ENCODE measurements at places on chromosomes 11 and 22. TPM values are rescaled to one million over a fixed set of nuclear protein-coding genes. Genes with fewer than 3 reads are reported as not detected.
A peak's percentile ranks its signal among the peaks of the same experiment; 100 is the strongest.

- no peak overlapping the region for H3K27ac ChIP-seq
- H3K27me3 ChIP-seq, result peaks cover 8% of the 10 kb centered on the region
- H3K36me3 ChIP-seq, result no peaks in the 10 kb centered on the region
- H3K4me1 ChIP-seq, result no peaks in the 10 kb centered on the region
- DNase-seq, result no peak
These were observed 104.2 kb upstream of the DRD2 start for GRCh38 chr11:113579292-113579940.

DNA sequence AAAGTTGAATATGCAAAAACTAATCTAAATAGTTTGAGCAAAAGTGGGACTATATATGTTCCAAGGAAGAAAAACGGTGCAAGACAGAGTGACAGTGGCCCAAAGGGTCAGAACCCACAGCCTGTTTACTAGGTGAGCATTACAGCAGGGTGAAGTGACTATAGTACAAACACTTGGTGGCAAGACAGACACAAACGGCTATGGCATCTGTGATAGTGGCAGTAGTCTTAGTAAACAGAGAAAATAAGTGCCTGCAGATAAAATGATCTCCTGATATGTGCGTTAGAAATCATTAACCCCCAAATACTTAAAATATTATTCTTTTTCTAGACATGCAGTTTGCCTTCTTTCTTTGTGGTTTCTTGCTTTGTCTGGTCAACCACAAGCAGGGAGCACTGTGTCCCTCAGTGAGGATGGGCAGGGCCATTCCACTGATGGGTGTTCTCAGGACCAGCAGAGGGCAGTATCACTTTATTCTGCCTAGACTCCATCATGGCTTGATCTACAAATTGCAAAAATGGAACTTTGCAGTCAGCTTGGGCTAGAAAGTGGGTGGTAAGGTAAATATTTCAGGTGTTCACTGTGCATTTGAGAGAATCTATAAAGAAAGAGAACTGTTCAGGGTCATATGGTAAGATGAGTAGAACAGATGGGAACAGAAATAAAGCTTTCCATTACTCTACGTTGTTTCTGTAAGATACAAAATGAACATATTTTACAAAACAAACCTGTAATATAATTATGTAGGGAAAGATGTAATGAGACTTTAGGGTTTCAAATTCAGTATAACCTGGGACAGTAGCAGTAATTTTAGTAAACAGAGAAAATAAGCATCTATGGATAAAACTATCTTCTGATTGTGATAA, 198.2 kb downstream of the SWAP70 start:
- no peaks in the 10 kb centered on the region for H3K36me3 ChIP-seq
- DNase-seq, result peak; percentile 71
- H3K4me3 ChIP-seq, result no peak overlapping the region

DNA sequence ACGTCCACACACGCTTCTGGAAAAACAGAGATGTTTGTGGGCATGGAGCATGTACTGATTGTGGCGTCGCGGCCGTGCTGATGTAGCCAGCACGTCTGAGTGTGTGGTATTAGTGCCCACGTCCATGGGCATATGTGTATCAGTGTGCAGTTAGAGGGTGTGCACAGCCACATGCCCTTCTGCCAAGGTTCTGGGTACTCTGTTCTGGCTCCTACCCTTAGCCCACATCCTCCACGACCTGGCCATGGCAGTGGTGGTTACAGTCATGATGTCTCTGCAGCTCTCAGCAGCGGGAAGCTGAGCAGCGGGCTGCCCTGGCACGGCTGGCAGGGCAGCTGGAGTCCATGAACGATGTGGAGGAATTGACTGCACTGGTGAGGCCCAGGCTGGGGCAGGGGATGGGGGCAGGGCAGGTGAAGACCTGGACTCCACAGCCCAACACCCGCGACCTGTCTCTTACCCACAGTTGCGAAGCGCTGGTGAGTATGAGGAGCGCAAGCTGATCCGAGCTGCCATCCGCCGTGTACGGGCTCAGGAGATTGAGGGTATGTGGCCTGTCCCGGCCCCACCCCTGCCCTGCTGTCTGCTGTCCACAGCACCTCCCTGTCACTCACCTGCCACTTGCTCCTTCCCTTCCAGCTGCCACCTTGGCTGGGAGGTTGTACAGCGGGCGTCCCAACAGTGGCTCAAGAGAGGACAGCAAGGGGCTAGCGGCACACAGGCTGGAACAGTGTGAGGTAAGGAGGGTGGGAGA, 7.3 kb downstream of the SMTN start:
- H3K4me1 ChIP-seq, result peaks cover 7% of the 10 kb centered on the region
- peaks cover 3% of the 10 kb centered on the region for H3K36me3 ChIP-seq
- no peak overlapping the region for H3K27ac ChIP-seq
- H3K27me3 ChIP-seq, result no peaks in the 10 kb centered on the region

- peak overlapping the region; percentile 78 for H3K4me3 ChIP-seq
- no peak overlapping the region for H3K27ac ChIP-seq
- H3K27me3 ChIP-seq, result peaks cover 30% of the 10 kb centered on the region
These were observed 7.1 kb upstream of the FLI1 start for GRCh38 chr11:128686745-128687177.

DNA sequence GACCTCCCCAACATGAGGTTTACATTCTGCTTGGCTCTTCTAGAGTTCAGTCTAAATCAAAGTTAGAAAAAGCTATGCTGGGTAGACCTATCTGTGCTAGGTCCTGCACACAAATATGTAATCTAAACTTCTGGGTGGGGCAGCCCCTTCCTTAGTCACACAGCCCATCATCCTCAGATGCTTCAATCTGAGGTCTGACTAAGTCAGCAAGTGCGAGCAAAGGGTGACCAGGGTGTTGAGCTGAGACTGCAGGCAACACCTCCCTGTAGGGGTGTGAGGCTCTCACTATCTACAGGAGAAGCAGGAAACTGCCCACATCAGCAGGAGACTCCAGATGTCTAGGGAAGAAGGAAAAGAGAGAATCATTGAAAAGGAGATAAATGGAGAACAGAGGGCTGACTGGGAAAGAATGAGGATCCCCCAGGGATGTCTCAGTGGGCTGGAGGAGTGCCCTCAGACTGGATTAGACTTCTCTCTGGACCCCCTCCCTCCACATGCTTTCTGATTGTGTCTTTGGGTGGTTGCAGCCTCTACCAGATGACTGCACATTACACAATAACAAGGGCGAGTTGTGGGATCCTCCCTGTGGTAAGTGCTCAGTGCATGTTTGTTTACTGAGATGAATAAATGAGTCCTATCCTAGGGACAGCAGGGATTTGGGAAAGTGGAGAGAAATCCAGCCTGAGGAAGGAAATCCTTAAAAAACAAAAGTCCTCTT, 266.2 kb upstream of the PLET1 start:
- no peaks in the 10 kb centered on the region for H3K4me1 ChIP-seq
- no peak overlapping the region for H3K4me3 ChIP-seq
- H3K36me3 ChIP-seq, result no peaks in the 10 kb centered on the region
- DNase-seq, result peak; percentile 55

- H3K27me3 ChIP-seq, result no peaks in the 10 kb centered on the region
- no peaks in the 10 kb centered on the region for H3K36me3 ChIP-seq
- H3K27ac ChIP-seq, result no peak overlapping the region
- H3K4me3 ChIP-seq, result no peak overlapping the region
These were observed 87.5 kb downstream of the AMOTL1 start for GRCh38 chr11:94855666-94856065.

DNA sequence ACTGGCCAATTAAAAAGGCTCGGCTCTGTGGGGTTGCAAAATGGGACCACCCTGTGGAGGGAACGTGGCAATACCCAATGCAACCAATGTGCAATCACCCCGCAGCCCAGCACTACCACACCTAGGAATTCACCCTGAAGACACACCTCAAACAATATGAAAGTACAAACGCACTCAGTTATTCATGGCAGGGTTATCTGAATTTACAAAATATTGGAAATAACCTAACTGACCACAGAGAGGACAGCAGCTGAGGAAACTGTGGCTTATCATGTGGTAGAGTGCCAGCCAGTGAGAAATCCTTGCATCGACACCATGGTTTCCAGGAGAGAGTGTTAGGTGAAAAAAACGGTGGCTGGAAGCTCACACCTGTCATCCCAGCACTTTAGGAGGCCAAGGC, 18.7 kb downstream of the ALG12 start:
- no peaks in the 10 kb centered on the region for H3K27me3 ChIP-seq
- DNase-seq, result no peak
- no peak overlapping the region for H3K4me3 ChIP-seq
- H3K36me3 ChIP-seq, result peaks cover 31% of the 10 kb centered on the region

GRCh38 chr11:58958500-58958899, 19.2 kb downstream of the GLYATL1 start:
- peak; percentile 62 for DNase-seq
- H3K4me3 ChIP-seq, result no peak overlapping the region
- H3K4me1 ChIP-seq, result peaks cover 8% of the 10 kb centered on the region
- no peaks in the 10 kb centered on the region for H3K36me3 ChIP-seq

- H3K36me3 ChIP-seq, result no peaks in the 10 kb centered on the region
- no peak overlapping the region for H3K27ac ChIP-seq
- H3K4me3 ChIP-seq, result no peak overlapping the region
- peaks cover 1% of the 10 kb centered on the region for H3K4me1 ChIP-seq
These were observed 12.3 kb upstream of the ASPHD2 start for GRCh38 chr22:26416670-26417276.

- DNase-seq, result no peak
- peak overlapping the region; percentile 90 for H3K27ac ChIP-seq
- H3K4me3 ChIP-seq, result no peak overlapping the region
- H3K27me3 ChIP-seq, result no peaks in the 10 kb centered on the region
These were observed 13.4 kb downstream of the DERL3 start for GRCh38 chr22:23825246-23825905.

DNA sequence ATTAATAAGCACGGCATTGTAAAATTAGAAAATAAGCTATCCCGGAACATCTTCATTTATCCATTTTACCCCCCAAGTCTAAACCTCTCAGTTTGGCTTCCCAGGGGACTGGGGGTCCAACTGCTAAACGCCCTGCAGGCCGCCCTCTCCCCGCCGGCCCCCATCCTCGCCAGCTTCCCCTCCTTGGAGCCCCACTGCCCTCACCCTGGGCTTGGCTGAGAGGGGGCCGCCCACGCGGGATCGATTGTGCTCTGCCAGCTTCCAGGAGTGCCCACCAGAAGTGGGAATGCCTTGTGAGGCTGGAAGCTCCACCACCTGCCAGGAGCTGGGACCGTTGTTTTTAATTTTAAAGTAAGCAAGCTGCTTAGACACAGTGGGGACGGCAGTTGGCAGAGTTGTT, 353.5 kb downstream of the TBC1D22A start:
- DNase-seq, result no peak
- H3K36me3 ChIP-seq, result peaks cover 5% of the 10 kb centered on the region

DNA sequence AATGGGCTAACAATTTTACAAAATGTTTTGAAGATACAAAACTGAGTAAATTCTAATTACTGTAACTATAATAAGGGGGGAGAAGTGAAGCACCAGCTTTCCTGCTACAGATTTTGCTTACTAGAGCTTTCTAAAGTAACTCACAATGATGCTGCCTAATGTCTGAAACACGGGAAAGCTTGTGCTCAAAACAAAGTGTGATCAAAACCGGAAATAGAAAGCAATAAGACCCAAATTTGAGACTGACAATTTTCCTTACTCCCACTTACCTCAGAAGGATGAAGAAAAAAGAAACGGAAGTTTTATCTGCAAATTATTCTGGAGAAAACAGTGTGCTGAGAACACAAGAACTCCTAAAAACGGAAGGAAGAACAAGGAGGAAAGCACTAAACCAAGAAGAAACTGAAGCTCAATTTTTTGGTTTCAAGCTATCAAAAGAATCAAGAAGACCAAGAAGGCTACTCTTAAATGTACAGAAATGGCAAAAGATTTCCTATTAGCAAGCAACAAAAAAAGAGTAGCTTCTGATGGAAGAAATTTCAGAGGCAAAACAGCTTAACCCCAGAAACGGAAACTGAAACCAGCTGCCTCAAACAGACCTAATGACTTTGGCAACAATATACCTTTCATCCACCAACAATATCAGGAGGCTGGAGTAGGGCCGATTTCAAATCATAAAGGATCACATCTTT, 33.4 kb downstream of the AMBRA1 start:
- peak overlapping the region; percentile 75 for H3K4me3 ChIP-seq
- peaks cover 61% of the 10 kb centered on the region for H3K4me1 ChIP-seq
- H3K27ac ChIP-seq, result peak overlapping the region; percentile 82
- H3K36me3 ChIP-seq, result no peaks in the 10 kb centered on the region
- DNase-seq, result peak; percentile 52

DNA sequence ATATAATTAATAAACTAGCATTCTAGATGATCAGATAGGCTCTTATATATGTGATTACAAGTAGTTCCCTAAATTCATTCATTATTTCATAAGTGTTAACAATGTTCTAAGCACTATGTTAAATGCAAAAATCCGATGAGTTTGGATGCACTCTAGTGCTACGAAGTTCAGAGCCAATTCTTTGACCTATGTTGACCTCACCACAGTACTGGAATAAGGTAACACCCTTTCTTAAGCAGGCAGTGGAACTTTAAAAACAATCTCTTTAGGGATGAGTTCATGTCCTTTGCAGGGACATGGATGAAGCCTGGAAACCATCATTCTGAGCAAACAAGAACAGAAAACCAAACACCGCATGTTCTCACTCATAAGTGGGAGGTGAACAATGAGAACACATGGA, 68.3 kb upstream of the UCP3 start:
- H3K4me1 ChIP-seq, result no peaks in the 10 kb centered on the region
- no peak for DNase-seq
- H3K36me3 ChIP-seq, result peaks cover 26% of the 10 kb centered on the region
- H3K4me3 ChIP-seq, result no peak overlapping the region

DNA sequence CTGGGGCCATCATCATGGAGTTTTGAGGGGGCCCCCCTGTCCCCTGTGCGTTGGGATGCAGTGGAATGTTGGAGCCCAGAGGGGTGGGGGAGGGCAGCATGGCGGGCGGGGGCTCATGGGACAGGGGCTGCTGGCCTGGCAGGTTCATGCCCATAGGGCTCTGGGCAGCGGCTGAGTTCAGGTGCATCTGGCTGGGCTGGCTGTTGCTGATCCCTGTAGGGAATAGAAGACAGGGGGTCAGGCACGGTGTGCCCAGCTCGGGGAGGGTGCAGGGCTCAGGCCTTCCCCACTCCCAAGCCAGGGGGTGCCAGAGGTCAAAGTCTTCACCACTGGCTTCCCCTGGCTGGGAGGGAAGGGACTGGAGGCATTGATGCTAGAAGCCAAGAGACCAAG, 15.6 kb downstream of the CXCR5 start:
- H3K27me3 ChIP-seq, result no peaks in the 10 kb centered on the region
- DNase-seq, result no peak
- H3K36me3 ChIP-seq, result peaks cover 27% of the 10 kb centered on the region
- H3K27ac ChIP-seq, result no peak overlapping the region
- peaks cover 46% of the 10 kb centered on the region for H3K4me1 ChIP-seq
- no peak overlapping the region for H3K4me3 ChIP-seq

HPS5 gene
- 21.7 TPM for total RNA-seq

KIRREL3 gene
- total RNA-seq, result not detected

GGT5 gene
- total RNA-seq, result not detected

RTN4RL2 gene
- 0.99 TPM for total RNA-seq

OR2AG1 gene
- not detected for total RNA-seq

VPREB3 gene
- total RNA-seq, result not detected

All from activated naive CD4-positive, alpha-beta T cell treated with anti-CD3 and anti-CD28 coated beads for 36 hours (primary cell).